ENCODE measurements at places on chromosomes 6 and 20.

DNA sequence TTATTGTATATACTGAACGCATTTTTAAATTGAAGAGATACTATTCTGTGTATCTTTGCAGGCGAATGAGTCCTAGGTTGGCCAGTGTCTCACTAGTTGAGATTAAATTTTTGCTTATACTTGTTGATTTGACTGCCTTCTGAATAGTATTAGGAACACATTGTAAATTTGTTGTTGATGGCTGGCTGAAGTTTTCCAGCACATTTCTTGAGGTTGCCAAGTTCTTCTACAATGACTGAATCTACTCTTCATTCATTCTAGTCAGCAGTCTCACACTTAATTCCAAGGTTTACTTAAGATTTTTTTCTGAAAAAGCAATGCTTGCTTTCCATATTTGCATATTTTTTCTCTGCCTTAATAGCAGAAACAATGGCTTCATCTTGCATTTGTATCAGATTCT is 151.7 kb downstream of the ZFAND3 start:
- DNase-seq, result no peak

DNA sequence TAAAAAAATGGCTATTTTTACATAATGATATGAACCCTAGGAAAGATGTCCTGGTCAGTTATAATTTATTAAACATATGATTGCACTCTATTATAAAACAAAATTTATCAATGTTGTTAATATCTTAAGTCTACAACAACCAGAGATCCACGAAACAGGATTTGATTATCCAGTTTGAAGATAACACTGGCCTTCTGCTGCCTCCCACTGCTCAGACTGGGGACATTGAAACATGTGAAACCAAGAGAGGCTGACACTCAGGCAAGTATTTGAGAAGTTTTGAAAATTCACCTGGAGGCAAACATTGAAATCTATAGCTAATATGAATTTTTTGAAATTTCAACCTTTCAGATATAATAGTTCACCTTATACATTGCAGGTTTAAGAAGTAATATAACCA is 219.3 kb upstream of the HSF2 start:
- DNase-seq, result no peak

- no peak for DNase-seq
Observed at GRCh38 chr20:17659801-17660200, 22.2 kb downstream of the RRBP1 start.

DNA sequence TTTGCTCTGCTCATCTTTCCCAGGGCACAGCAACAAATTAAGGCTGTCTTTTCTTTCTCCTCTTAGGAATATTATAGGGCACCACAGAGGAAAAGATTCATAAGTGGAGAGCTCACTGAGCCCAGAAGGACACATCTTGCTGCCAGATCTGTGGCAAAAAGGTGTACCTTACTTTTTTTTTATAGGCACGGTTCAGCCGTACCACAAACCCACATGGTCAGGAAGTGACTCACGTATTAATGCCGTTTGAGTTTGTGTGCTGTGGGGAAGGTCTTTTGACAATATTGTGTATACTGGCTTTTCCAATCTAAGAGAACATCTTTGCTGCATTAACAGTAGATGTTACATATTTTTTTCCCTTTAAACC is 28.4 kb downstream of the PAQR8 start:
- DNase-seq, result no peak

- DNase-seq, result no peak
Observed at GRCh38 chr20:2984956-2985661, 58.3 kb upstream of the GNRH2 start.

DNA sequence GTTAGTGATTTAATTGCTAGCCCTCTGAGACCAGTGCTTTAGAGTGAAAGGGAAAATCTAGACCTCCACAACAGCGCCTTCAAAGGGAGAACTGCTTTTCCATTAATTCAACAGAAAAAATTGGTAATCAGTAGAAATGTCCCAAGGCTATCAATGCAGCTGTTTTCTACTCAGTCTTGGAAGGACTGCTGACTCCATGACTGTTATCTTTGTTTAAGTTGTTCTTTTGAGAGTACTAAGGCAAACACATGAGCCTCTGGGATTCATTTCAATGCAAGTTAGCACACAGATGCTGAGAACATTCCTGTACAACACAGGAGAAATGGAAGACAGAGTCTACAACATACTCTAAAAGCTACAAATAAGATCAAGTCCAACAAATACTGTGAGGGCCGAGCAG is 301.7 kb upstream of the PTCHD4 start:
- DNase-seq, result no peak

DNA sequence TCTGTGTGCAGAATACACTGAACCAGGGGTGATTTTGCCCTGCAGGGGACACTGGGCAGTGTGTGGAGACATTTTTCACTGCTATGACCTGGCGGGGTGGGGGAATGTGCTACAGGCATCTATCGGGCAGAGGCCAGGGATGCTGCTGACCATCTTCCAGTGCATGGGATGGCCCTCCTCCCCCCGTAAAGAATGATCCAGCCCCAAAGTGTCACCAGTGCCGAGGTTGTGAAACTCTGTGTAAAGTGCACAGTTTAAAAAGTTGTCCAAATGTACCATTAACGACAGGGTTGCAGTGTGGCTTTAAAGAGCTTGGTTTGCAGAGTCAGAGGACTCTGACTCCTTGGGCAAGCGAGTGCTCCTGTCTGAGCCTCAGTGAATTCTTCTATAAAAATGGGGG is 72.1 kb downstream of the SULF2 start:
- DNase-seq, result no peak

DNA sequence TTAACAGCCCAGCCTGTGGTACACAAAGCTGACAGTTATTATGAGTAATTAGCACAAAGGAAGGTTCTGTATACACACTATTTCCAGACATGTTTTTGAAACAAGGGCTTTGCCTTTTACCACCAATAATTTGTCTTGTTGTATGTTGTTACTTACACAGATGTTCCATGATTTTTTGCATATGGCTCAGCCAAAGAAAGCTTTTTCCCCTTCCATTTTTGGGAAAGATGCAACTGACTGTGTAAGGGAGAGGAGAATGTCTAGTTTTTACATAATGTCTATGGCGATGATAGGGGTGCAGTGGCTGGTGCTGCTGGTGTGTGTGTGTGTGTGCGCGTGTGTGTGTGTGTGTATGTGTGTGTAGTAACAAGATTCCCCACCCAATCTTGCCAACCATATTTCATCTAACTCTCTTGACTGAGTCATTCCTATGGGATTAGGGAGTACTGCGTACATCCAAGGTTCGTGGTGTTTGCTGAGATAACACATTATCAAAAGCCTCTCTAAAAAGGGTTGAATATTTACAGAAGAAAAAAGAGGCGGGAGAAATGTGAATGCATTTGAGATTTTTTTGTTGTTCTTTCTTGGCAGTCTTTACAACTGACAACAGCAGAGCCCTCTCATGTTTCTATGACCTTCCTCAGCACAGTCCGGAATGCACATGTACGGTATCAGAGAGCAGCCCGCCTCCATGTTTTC is 192.2 kb downstream of the GMPR start:
- no peak for DNase-seq

DNA sequence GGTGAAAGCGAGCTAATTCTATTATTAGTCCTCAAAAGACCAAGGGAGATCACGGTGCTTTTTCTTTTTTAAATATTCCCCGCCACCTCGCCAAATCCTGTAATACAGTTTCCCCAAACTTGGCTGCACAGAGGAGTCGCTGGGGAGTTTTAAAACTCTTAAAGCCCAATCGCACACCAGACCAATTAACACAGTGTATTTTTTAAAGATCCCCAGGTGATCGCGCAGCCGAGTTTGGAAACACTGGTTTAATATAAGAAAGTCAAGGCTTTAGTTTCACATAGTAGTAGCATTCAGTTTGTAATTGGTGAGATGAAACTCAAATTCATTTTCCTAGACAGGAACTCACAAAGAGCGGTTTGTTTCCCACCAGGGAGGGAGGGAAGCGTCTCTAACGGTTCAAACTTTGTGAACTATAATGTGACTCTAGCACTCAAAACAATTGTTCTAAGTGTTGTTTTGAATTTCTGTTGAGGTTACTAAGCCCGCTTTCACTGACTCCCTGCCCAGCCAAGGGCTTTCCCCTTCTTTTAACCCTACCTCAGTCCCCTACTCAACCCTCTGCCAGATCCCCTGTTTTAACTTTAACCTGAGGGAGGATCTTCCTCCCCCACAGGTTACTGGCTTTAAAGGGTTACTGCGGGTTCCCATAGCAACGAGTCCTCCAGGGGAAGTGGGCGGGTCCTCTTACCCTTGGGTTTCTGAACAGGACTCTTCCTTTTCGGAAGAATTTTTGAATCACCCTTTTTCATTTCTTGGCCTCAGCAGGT is 25.7 kb upstream of the BTBD3 start:
- no peak for DNase-seq

- no peak for DNase-seq
Observed at GRCh38 chr6:72930556-72931132, 294.7 kb downstream of the KHDC1L start.

DNA sequence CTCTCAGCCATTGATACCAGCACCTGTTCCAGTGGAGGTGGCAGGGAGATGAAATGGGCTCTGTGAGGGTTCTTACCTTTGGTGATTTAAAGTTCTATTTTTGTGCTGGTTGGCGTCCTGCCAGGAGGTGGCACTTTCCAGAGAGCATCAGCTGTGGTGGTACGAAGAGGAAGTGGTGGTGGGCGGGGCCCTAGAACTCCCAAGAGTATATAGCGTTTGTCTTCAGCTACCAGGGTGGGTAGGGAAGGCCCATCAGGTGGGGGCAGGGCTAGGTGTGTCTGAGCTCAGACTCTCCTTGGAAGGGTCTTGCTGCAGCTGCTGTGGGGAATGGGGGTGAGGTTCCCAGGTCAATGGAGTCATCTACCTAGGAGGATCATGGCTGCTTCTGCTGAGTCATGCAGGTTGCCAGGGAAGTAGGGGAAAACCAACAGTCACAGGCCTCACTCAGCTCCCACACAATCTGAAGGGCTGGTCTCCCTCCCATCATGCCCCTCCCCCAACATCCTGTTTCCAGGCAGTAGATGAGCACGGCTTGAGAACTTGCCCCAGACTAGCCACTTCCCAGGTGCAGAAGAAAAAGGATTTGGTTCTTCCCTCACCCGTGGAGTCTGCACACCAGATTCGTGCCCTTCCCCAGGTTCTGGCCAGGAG is 46.6 kb downstream of the MOXD1 start:
- no peak for DNase-seq

- DNase-seq, result no peak
Observed at GRCh38 chr20:4465855-4466545, 255.7 kb upstream of the PRND start.

GRCh38 chr6:91081452-91082067 is 494.7 kb upstream of the MAP3K7 start:
- no peak for DNase-seq

Data from D721Med (cell line).